ENCODE measurements at places on chromosomes 2 and 18.

DNA sequence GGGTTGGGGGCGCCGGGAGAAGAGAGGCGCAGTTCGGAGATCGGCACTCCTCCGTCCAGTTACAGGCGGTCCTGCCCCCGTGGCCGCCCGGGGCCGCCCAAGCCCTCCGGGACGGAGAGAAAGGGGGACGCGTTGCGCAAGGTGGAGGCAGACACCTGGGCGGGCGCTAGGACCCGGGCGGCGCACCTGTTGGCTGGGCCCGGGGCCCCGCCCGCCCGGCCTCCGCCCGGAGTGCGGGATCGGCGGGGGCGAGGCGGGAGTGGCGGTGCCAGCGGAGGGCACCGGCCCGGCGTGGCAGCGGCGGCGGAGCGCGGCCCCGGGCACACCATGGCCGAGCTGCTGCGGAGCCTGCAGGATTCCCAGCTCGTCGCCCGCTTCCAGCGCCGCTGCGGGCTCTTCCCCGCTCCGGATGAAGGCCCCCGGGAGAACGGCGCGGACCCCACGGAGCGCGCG, at the start of gene SGPP2:
Gene SGPP2 (plus strand): TSS at position 268 of the 453 bp plus-strand sequence. CDS start 60 bp downstream, at position 328.
- no peak for DNase-seq

DNA sequence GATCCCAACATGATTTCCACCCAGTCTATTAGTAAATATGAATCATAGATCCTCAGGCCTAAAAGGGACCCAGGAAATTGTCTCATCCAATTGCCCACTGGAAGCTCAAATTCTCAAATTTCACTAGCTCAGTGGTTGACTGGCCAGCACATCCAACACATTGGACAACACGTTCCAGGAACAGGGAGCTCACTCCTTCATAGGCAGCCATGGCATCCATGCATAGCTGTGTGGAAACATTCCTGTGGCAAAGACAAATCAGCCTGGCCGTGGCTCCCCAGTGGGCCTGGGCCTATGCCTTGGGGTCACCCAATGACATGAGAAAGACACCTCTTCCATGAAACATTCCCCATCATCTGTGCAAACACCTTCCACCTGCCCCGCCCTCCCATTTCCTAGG, 261.1 kb downstream of the ANAPC1 start:
- DNase-seq = no peak

- no peak for DNase-seq
These were observed 234.1 kb downstream of the XIRP2 start for GRCh38 chr2:167122389-167122788.

DNA sequence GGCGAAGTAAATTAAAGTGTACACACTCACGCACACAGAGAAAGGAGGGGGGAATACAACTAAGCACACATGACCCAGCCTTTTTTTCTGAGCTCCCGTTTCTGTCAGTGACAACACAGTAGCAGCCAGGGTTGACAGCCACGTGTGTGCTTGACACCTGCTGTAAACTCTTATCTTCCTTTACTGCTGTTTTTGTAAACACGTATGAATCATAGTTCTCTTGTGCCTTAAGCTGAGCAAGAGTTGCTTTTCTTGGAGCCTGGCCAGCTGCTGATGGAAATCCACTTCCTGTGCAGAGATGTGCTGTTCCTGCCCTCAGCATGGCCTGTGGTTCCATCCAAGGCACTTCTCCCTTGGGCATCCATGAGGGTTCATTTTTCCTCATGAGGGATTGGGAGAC, 561.9 kb downstream of the GALR1 start:
- DNase-seq = no peak

- no peak for DNase-seq
These were observed 237.6 kb upstream of the TRIB2 start for GRCh38 chr2:12479065-12479601.

- DNase-seq = no peak
These were observed 108.1 kb downstream of the PRPF40A start for GRCh38 chr2:152609154-152609553.

DNA sequence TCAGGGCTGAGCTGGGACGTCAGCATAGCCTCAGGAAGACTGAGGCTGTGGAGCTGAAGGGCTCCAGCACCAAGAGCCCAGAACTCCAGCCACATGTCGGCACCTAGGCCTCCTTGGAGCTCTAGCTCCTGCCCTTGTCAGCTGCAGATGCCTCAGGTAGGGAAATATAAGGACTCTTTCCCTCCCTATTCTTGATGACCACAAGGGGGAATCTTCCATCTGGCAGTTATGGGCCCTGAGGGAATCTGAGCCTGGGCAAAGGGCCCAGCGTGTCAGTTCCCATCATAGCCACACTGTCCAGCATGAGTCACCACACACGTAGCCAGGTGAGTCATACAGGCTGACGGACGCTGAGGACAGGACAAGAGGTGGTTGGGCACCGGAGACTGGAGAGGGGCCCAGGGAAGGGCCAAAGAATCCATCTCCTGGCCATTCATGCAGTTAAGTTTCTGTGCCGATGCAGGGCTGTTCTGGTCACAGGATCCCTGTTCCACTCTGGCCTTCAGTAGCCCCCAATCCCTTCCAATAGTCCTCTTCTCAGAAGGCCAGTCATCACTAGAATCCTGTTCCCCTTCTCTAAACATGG, 1.8 kb downstream of the MPV17 start:
- DNase-seq = no peak

- no peak for DNase-seq
These were observed 445 bp downstream of the MEX3C start for GRCh38 chr18:51196811-51197660.

- DNase-seq = no peak
These were observed 873.0 kb downstream of the CPS1 start for GRCh38 chr2:211429256-211429920.

DNA sequence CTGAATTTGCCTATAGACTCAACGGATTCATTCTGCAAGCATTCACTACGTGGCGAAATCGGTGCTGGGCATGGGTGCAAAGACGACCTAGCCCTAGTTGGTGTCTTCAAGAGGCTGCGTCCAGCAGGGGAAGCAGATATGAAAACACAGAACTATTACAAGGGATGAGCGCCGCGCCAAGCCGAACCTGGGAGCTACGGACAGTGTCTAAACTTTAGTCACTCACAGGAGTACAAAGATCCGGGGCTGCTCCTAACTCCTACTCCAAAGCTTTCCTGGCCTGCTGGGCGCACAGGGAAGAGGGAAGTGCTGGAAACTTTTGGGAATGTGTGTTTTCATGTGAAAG, 732 bp upstream of the ANXA4 start:
- no peak for DNase-seq

GRCh38 chr2:35932276-35932963, 423.2 kb upstream of the CRIM1 start:
- no peak for DNase-seq

GRCh38 chr2:29377788-29378187, 262.6 kb downstream of the CLIP4 start:
- no peak for DNase-seq

DNA sequence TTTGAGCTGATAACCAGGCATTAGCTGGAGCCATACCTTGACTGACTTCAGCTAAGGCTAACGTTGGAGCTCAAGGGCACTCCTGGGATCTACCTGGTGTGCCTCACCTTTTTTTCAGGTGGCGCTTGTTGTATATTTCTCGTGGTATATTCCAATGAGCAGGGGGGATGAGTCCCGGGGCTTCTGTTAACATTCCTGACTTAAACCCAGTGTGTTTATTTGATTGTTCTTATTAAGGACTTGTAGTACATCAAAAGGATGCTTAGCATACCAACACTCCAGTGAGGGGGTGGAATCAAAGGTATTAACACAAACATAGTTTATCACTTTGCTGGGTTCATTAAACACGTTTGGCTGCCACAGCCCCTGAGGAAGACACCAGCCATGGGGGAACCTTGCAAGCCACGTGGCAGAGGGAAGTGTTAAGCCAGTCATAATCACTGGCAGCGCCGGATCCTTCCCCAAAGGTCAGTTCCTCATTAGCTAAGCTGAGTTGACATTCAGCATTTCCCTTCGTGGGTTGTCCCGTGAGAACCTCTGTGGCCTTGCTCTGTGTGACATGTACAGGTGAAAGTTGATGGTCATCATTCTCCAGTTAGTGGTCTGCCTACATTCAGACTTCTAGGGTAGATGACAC, 119.5 kb upstream of the MCFD2 start:
- DNase-seq = no peak

DNA sequence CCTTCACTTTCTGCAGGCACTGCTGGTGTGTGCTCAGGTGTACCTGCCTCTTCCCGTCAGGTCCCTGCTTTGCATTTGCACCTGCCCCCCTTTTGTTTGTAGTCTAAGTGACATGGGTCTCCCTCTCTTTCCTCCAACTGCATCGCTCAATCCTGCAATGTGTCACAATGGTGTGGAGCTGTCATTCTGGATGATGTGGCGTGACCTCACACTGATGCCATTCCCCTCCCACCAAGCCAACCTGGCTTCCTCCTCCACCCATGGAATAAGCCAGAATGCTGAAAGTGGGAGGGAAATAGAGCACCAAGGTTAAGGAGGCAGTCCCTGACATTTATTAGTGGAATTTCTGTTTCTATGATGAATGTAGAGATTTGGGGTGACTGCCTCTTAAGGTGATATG, 156.7 kb downstream of the ZBTB7C start:
- no peak for DNase-seq

GRCh38 chr2:195458936-195459335, 198.1 kb upstream of the SLC39A10 start:
- no peak for DNase-seq

- no peak for DNase-seq
These were observed 80.7 kb downstream of the MARCO start for GRCh38 chr2:119022678-119023077.

DNA sequence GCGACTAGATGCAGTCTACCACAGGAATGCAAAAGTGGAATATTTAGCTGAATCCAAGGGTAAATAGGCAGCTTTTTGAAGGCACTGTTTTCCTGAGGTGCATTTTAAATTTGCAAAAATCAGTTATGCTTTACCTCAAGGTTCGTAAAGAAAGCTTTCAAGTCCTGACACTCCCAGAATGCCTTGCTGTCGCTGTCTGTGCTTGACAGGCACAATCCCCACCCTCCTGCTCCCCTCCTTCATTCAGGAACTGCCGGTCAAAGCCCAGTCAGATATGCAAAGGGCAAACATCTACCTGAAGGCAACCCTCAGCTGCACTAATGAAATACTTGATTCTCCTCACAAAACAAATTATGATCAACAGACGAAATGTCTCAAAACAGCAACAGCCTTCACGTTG, 97.4 kb upstream of the DDX18 start:
- no peak for DNase-seq

GRCh38 chr18:13483316-13484270, 242.8 kb downstream of the FAM210A start:
- no peak for DNase-seq

GRCh38 chr2:119197126-119197405, 26.6 kb upstream of the STEAP3 start:
- no peak for DNase-seq

- peak; percentile 11 for DNase-seq
These were observed 895 bp upstream of the GLS start for GRCh38 chr2:190879474-190880377.

GRCh38 chr2:210392469-210392881, 77.5 kb upstream of the MYL1 start:
- no peak for DNase-seq

DNA sequence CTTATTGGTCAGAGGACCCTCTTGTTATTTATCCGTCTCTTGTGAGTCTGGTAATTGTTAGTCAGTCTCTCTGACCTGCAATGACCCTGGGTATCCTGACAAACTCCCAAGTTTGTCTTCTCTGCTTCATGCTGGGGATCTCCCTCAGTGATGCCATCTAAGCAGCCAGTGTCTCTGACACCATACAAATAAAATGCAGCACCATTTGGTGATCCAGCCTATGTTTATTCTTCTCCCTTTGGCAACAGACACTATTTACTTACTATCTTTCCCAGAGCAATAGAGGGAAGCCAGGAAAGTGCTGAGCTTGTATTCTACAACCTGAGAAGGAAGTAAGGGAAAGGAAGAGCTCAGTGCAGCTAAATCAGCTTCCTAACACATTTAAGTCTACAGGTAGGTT, 15.9 kb downstream of the SERPINE2 start:
- DNase-seq = no peak

GRCh38 chr18:68699043-68699442, 15.9 kb downstream of the TMX3 start:
- DNase-seq = no peak

DNA sequence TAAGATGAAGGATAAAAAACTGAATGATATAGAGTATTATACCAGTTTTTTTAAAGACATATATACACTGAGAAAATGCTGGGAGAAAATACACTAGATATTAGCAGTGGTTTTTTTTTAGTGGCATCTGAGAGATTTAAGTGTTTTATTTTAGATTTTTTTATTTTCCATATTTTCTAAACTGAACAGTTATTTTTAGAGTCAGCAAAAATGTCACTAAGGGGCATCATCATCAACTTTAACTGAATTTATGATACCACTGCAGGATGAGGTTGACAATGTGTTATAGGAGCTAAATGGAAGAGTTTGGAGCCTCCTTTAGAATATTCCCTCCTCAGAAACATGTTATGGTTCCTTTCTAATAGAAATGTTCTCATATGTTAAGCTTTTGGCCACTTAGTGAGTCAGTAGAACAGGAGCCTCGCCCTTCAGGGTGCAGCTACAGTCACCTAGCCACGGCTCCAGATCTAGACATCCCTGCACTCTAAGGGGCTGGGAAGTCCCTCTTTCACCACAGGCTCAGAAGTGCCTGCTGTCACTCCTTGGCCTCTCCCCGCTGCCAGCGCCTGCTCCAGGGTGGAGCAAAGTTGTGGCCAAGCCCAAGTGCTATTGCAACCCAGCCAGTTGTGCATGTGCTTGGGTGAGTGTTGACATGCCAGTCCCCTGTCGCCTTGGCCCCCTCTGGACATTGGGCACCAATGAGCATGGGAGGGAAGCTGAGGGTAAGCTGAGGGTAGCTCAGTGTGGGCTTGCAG, 210.7 kb upstream of the RASGRP3 start:
- no peak for DNase-seq

DNA sequence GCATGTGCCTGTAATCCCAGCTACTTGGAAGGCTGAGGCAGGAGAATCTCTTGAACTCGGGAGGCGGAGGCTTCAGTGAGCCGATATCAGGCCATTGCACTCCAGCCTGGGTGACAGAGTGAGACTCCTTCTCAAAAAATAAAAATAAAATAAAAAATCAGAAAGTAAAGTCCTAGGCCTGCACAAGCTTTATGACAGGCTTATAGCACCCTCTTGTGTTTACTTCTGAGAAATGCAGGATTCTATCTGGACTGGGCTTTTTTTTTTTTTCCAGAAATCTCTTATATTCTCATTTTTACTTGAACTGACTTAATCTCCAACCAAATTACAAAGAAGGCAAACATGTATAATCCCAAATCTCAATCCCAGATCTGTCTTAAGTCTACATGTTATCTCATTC, 26.1 kb upstream of the REG3G start:
- no peak for DNase-seq
